ENCODE measurements at places on chromosomes 1 and 21.
A peak's percentile ranks its signal among the peaks of the same experiment; 100 is the strongest.

DNA sequence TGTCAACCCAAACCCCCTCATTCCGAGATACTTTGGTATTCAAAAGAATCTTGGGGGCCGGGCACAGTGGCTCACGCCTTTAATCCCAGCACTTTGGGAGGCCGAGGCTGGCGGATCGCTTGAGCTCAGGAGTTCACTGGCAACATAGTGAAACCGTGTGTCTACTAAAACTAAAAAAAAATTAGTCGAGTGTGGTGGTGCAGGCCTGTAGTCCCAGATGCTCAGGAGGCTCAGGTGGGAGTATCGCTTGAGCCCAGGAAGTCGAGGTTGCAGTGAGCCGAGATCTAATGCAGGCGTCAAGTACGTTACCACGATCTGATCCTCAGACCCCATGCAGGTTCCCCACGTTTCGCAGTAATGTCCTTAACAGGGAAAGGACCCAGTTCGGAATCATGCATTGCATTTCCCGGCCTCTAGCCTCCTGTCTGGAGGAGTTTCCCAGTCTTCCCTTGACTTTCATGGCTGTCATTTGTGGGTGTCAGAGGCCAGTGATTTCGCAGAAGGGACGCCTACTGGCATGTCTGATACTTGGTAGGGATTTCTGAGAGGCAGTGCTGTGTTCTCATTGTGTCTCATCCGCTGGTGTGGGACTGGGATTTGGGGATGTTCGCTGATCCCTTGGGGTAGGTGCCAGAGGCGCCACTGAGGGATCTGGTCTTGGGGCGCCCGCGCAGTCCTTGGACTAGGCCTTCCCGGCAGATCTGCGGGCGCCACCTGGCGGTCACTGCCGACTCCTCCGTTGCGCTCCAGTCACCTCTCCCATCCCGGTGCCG lies 39.3 kb upstream of the HMGN1 start:
- DNase-seq: peak; percentile 91

GRCh38 chr1:108591466-108591865 lies 31.6 kb downstream of the EEIG2 start:
- no peak for DNase-seq

DNA sequence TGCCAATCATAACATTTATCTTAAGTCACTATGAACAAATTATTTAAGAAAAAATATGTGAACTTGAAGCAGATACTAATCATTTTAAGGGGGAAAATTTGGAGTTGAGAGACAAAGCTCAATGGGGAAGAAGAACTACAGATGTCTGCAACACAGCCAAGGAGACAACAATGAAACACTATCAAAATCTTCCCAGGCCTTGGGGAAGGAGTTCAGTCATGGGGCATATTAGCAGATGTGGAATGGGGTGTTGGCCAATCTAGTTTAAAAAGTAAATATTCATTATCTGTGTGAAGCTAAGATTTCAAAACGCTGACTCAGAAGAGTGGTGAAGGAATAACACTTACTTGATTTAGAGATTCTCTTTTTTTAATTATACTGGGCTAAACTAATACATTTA lies 671.6 kb upstream of the ZP4 start:
- DNase-seq: no peak

DNA sequence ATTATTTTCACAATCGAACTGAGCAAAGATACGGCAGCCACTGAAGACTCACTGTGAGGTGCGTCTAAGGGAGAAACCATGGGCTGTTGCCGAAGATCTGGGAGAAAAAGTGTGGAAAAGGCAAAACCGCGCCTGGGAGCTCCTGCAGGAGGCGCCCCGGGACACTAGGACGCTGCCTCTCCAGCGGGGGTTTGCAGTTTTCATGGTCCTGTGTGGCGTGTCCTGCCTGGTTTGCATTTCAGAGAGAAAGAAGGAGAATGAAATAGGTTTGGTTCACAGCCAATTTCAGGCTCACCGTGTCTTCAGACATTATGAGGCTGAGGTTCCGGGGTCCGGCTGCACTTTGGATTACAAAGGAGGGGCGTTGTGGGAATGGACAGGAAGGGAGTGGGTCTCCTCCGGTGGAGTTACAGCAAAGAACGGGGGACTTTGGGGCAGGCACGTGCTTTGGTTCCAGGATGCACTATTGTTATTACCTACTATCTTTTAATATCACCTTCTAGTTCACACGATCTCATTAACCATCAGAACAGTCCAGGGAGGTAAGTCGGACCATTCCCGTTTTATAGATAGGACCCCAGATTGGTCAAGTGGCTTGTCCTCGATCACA lies 179.8 kb downstream of the DYRK1A start:
- DNase-seq: no peak

DNA sequence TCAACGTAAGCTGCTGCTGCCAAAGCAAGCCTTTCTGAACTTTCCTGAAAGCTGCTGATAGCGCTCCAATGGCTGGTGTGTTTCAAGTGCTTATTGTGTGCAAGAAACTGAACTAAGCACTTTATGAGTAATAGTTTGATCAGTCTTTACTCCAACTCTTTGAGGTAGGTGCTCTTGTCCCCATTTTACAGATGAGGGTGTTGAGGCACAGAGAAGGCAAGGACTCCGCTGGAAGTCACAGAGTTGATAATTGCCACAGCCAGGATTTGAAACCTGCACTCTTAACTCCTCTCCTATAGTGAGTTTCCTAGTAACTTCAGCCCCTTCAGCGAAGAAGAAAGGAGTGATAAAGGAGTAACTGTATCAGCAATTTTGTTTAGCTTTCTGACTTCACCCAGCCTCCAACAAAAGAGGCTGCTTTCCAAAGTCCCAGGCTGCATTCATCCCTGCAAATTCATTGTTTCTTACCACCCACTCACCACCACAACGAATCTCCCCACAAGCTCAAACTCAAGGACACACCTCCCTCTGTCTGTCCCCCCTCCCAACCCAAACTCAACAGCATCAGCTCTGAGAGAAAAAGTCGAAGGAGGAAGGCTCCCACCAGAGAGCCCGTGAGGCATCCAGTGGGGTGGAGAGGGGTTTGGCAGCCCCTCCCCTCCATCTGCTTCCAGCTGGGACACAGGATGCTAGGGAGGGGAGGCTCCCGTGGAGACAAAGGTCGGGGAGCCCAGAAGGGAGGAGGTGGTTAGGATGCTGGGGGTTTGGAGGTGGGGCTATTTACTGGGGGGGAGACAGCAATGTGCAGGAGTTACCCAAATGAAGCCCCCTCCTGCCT lies 139.6 kb downstream of the NAV1 start:
- no peak for DNase-seq

- peak; percentile 38 for DNase-seq
Observed at GRCh38 chr1:197356723-197357533, 88.9 kb downstream of the CRB1 start.

DNA sequence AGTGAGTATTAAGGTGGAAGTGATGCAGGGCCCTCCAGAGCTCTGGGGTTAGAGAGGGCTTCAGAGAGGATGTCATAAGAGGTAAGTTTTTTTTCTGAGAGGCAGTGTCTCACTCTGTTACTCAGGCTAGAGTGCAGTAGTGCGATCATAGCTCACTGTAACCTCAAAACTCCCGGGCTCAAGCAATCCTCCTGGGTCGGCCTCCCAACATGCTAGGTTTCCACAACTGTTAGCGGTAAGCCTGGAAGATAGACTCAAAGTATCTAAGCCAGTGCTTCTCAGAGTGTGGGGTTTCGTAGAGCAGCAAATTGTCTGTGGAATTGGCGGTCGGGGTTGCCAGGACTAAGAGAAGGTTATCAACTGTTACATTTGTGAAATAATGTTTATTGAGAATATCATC lies 18.6 kb upstream of the IGSF3 start:
- no peak for DNase-seq

GRCh38 chr1:227136210-227136820 lies 182.0 kb downstream of the CDC42BPA start:
- DNase-seq: no peak

- no peak for DNase-seq
Observed at GRCh38 chr1:221816899-221817298, 75.0 kb upstream of the DUSP10 start.

GRCh38 chr1:93079685-93080141 lies 630 bp downstream of the MTF2 start:
- DNase-seq: peak; percentile 22

DNA sequence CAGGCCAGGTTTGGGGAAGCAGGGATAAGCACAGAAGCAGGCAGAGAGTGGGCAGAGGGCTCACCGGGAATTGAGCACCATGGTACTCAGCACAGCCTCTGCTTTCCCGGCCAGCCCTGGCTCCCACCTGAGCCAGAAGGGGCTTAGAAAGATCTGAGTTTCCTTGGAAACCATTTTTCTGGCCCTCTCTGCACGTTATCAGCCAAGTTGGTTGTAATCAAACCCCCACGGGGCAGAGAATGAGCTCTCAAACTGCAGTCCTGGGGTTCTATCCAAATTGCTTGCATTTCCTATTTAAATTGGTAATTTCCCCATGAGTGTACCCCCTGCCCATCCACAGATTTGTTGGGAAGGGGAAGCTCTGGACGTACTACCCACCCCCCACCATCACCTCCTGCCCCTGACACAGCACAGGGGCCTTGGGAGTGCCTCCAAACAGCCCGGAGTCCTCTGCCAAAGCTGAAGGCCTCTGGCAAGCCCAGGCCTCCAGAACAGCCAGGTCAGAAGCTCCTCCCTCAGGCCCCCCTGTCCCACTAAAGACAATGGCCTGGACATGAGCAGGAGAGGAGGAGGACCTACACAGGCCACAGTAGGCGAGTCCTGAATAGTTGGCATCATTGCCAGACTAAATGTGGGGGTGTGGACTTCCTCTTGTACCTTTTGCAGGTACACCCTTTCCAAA lies 42.7 kb upstream of the GJB5 start:
- DNase-seq: no peak

DNA sequence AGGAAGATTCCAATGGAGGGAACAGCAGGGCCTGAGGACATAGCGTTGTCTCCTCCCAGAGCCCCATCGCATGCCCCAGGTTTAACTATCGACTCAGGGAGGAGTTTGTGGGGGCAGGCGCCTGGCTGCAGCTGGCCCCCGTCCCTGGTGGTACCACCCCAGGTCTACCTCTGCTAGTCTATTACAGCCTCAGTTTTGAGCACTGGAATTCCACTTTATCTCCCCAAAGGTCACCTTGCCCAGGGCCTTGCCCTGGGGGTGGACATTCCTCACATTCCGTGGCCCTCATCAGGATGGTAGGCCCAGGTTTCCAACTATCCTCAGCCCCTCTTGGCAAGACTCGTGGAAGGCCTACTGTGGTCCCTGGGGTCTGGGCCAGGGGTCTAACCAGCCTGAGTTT lies 65.4 kb upstream of the SSBP3 start:
- no peak for DNase-seq

GRCh38 chr1:32992489-32993323 lies 28.1 kb upstream of the RNF19B start:
- no peak for DNase-seq

DNA sequence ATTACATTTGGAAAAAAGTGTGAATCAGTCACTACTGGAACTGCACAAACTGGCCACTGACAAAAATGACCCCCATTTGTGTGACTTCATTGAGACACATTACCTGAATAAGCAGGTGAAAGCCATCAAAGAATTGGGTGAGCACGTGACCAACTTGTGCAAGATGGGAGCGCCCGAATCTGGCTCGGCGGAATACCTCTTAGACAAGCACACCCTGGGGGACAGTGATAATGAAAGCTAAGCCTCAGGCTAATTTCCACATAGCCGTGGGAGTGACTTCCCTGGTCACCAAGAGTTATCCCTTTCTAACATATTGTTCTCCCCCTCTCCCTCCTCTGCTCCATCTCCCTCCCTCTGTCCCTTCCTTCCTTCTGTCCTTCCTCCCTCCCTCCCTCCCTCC lies 47.7 kb upstream of the RHOU start:
- DNase-seq: no peak

GRCh38 chr1:47577303-47578025 lies 139.6 kb downstream of the FOXD2 start:
- no peak for DNase-seq

- DNase-seq: no peak
Observed at GRCh38 chr1:14996133-14997050, 157.2 kb upstream of the TMEM51 start.

DNA sequence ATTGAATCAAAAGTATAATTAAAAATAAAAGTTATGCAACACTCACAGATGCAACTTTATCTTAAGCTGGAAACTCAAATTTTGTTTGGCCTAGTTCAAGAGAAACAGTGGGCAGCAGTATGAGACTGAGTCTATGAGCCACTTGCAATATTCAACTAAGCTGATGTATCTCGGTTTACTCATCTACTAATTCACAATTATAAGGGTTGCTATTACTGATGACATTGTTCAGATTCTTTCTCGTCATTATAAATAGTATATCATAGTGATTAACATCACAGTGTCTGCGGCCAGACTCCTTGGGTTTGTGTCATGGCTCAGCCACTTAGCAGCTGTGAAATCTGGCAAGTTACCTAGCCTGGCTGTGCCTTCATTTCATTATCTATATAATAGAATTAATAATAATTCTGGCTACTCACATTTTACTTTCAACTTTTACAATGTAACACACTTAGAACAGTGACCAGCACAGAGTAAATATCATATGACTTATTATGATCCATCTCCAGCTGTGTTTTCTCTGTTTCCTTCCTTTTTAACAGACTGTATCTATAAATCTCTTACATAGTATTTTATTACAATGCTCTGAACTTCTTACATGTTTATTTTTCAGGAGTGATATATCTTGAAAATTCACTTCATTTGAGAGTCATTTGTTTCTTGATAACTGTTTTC lies 194.3 kb upstream of the RGS18 start:
- no peak for DNase-seq

DNA sequence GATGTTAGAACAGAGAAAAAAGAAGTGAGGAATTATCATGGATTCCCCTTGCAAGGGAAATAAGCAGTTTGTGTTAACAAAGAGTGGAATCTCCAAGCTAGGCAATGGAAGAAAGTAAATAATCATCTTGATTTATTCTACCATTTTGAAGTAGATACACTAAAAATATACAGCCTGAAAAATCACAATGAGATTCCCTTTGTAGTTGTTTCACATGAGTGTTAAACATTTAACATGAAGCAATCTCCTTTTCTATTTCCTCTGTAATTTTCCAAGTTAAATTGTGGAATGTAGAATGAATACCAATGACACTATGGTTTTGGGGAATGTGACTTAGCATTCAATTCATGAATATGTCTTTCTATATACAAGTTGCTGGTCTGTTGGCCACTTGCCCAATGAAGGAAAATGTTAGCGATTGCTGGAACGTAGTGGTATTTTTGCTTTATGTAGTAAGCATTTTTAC lies 5.7 kb downstream of the TGFB2 start:
- no peak for DNase-seq

DNA sequence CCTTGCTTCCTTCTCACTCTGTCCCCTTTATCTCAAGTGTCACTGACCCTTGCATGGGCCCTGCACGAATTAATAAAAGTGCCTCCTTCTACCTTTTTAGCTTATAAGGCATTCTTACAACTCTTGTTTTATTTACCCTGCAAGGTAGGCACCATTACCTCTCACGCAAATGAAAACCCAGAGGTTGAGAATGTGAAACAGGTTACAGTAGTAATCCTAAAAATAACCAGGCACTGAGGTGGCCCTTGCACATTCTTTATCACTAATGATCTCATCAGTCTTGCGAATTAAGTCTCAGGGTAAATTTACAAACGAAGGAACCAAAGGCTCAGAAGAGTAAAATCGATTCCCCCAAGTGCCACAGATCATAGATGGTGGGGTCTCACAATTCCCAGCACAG lies 3.7 kb downstream of the GLIS1 start:
- DNase-seq: no peak

Measured in NCI-H345 (cell line).